ENCODE measurements at places on chromosomes 11 and 22. TPM values are rescaled to one million over a fixed set of nuclear protein-coding genes. Genes with fewer than 3 reads are reported as not detected.
A peak's percentile ranks its signal among the peaks of the same experiment; 100 is the strongest.

Gene MS4A2
- total RNA-seq, result 7.8 TPM

Gene VSIG2
- total RNA-seq, result not detected

DNA sequence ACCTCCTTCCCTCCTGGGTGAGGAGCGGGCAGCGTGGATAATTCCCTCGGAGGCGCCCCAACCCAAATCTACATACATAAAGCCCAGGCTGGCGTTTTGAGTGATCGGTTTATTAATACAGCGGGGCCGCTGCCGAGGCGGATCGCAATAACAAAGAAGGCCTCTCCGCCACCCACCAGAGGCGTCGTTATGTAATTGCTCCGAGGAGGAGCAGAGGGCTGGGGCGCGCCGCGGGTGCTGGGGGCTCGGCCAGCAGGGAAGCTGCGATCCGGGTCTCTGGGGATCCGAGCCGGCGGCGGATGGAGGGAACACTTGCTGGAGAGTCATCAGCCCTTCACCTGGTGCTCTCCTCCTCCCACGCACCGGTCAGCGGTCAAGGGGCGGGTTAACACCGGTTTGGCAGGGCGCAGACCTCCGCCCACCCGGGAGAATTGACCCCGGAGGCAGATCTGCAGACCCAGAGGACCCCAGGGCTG is 6.4 kb upstream of the TP53I11 start:
- H3K27ac ChIP-seq, result no peak overlapping the region
- H3K4me3 ChIP-seq, result no peak overlapping the region
- no peaks in the 10 kb centered on the region for H3K27me3 ChIP-seq
- no peak for DNase-seq

Gene NCF4
- total RNA-seq, result 14.5 TPM

DNA sequence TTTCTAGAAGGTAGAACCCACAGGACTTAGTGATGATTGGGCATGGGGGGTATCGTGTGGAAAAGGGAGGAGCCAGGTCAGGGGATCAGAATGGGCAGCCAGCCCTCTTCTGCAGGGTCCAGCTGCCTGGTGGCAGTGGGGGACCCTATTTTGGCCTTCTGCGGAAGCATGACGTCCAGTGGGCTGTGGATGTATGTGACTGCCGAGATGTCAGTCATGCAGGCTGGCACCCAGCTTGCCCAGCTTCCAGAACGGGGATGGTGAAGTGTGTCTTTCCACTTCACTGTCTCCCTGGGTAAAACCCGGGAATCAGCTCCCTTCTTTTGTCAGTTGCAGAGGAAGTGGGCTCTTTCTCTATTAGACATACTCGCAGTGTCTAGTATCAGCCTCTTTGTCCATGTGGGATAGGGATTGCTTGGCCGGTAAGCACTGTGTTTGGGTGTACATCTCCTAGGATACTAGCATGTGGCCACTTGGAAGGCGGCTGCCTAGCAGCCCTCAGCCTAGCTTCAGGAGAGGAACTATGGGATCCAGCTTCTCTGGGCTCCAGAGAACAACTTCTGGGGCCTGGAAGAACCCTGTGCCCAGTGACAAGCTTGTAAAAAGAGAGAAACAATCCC is 51.4 kb downstream of the GRIK4 start:
- no peaks in the 10 kb centered on the region for H3K27me3 ChIP-seq
- no peak for DNase-seq
- no peaks in the 10 kb centered on the region for H3K36me3 ChIP-seq
- no peak overlapping the region for H3K4me3 ChIP-seq
- no peaks in the 10 kb centered on the region for H3K4me1 ChIP-seq

DNA sequence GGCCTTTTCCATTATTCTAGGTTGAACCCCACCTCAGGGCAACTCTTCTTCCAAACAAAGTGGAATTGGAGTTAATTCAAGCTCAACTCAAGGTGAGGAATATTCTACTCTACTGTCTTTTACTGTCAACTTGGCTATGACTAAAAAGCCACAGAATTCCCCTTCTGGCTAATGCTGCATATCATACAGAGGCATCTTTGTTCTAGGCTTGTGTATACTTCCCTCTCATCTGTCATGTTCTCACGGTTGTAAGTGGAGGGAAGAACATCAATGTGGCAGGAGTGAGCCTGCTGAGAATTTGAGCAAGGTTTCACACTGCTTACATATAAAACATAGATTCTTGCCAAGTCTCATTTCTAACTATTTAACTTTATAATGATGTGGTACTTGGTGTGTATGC is 921.4 kb upstream of the CNTN5 start:
- H3K27ac ChIP-seq, result no peak overlapping the region
- DNase-seq, result no peak
- no peaks in the 10 kb centered on the region for H3K4me1 ChIP-seq
- H3K36me3 ChIP-seq, result no peaks in the 10 kb centered on the region

GRCh38 chr11:106463154-106463553 is 385.7 kb downstream of the AASDHPPT start:
- DNase-seq, result no peak
- H3K36me3 ChIP-seq, result no peaks in the 10 kb centered on the region
- H3K27me3 ChIP-seq, result no peaks in the 10 kb centered on the region
- no peak overlapping the region for H3K4me3 ChIP-seq
- no peaks in the 10 kb centered on the region for H3K4me1 ChIP-seq
- H3K27ac ChIP-seq, result no peak overlapping the region

DNA sequence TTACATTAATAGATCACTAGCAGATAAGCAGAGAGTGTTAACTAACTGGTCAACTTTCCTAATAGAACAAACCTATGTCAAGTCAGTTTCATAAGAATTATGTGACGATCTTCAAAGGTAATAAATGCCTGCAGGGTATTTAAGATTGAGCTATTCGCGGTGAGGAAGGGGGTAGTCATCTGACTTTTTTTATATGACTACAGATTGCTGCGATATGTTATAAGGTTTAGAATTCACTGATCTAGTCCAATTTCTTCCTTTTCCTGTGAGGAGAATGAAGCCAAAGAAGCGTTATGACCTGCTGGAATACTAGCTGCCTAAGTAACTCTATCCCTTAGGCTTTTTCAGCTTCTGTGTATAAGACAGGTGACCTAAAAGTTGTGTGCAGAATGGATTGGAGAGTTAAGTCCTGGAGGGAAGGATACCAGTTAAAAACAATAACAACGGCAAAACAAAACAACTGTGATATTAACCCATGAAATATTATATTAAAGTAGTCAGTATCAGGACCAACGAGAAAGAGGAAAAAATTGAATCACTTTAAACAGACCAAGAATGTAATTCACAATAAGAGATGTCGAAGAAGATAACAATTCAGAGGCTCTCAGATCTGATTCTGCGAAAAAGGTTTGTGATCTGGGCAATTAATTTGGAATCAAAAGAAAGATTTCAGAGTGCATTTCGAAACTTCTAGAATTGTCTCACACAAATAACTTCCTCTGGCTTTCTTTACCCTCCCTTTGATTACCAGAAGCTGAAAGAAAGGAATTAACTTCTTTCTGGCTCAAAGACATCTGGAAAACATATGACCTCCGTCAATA is 630 bp downstream of the CASP4 start:
- DNase-seq, result no peak
- no peaks in the 10 kb centered on the region for H3K4me1 ChIP-seq
- peak overlapping the region; percentile 76 for H3K4me3 ChIP-seq
- H3K27me3 ChIP-seq, result no peaks in the 10 kb centered on the region
- H3K27ac ChIP-seq, result peak overlapping the region; percentile 93

- no peaks in the 10 kb centered on the region for H3K4me1 ChIP-seq
- peak; percentile 89 for DNase-seq
Observed at GRCh38 chr11:64834723-64835615, 9.5 kb downstream of the CDC42BPG start.

Gene TENM4
- 0.29 TPM for total RNA-seq

GRCh38 chr11:102883141-102883540 is 8.4 kb upstream of the MMP12 start:
- no peak for DNase-seq
- H3K36me3 ChIP-seq, result no peaks in the 10 kb centered on the region
- no peaks in the 10 kb centered on the region for H3K4me1 ChIP-seq
- no peaks in the 10 kb centered on the region for H3K27me3 ChIP-seq
- H3K27ac ChIP-seq, result no peak overlapping the region

GRCh38 chr11:73292525-73292894 is 15.6 kb upstream of the ARHGEF17 start:
- DNase-seq, result no peak
- no peak overlapping the region for H3K27ac ChIP-seq

GRCh38 chr22:47324435-47324990 is 562.1 kb downstream of the TBC1D22A start:
- H3K4me1 ChIP-seq, result no peaks in the 10 kb centered on the region
- DNase-seq, result no peak
- peaks cover 11% of the 10 kb centered on the region for H3K27me3 ChIP-seq

Gene MEI1
- total RNA-seq, result 1.3 TPM

DNA sequence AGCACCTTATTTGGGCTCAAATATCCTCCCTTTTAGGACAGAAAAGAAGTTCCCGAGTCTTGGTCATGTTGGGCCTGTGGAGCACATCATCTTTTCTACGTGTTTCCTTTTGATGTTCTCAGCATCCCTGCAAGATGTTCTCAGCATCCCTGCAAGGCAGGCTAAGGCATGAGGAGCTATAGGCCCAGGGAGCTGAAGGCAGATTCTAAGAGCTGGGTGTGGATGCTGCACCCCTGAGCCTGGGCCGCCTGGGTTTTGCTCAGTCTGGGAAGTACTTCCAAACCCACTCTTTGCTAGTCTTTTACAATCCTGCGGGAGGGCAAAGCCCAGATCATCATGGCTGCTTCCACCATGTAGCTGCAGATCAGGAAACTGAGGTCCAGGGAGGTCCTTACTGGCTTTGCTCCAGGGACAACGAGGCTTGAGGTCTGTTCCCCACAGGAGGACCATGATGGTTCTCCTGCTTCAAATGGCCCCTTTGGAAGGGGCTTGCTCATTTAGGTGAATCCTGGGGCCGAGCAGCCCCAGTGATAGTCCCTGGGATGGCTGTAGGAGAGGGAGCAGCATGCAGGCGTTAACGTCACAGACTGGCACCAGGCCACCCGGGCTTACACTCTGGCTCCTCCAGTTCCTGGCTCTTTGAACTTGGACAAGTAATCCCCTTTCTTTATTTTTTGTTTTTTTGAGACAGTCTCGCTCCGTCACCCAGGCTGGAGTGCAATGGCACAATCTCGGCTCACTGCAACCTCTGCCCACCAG is 10.6 kb downstream of the LRRC75B start:
- peaks cover 7% of the 10 kb centered on the region for H3K4me1 ChIP-seq
- H3K27ac ChIP-seq, result no peak overlapping the region
- no peaks in the 10 kb centered on the region for H3K27me3 ChIP-seq
- no peaks in the 10 kb centered on the region for H3K36me3 ChIP-seq
- H3K4me3 ChIP-seq, result no peak overlapping the region

Gene MRGPRX3
- total RNA-seq, result 5.2 TPM

- DNase-seq, result no peak
- no peaks in the 10 kb centered on the region for H3K36me3 ChIP-seq
- H3K27ac ChIP-seq, result no peak overlapping the region
- H3K4me1 ChIP-seq, result no peaks in the 10 kb centered on the region
Observed at GRCh38 chr11:12922418-12922817, 86.7 kb upstream of the RASSF10 start.

Gene NUP160
- 28.2 TPM for total RNA-seq
